ENCODE measurements at places on chromosomes 7 and 10.

GRCh38 chr10:96118604-96119450 is 11.3 kb upstream of the ZNF518A start:
- no peak for DNase-seq

- no peak for DNase-seq
These were observed 242.7 kb downstream of the KIF20B start for GRCh38 chr10:89944138-89944537.

DNA sequence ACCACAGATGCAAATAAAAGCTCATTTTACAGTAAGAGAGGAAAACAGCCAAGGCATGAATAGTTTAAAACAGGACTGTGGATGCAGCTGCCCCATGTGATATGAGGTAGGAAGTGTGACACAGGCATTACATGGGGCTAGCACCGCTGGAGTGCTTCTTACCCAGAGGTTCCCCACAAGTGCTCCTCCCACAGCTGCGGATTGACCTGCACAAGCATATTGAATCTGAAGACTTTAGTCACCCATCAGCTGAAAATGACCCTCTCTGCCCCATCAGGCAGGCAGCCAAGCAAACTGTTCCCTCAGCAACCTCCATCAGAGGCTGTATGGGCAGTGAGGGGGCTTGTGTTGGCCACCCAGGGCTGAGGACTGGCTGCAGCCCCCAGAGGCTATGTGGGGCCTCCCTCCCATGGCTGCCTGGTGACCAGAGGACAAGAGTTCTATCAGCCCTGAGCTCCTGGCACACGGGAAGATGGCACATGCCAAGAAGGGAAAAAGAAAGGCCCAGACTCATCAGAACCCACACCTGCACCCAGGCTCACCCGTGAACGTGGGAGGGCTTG is 98.7 kb downstream of the TCERG1L start:
- DNase-seq = no peak

DNA sequence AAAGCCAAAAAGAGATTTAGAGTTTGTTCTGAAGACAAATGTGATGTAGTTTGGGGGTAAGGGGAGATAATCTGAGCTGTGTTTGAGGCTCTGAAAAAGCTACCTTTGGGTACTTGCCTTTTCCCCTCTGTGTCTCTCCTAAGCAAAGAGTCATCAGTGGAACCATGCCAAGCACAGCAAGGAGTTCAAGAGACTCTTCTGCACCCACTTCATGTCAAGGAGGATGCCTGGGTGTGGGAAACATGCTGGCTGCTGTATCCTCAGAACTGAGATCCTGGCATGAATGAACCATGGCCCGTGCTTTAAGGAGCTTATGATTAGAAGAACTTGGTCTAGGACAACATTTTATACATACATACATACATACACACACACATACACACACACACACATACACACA is 142.9 kb downstream of the NOC3L start:
- DNase-seq = no peak

GRCh38 chr10:107666214-107666613 is 501.7 kb upstream of the SORCS1 start:
- DNase-seq = no peak

GRCh38 chr7:29806208-29806994 is at the start of gene WIPF3:
TSS of gene WIPF3 (plus strand) at chr7:29806508. CDS start at chr7:29834725, 28,217 bp downstream.
- peak; percentile 32 for DNase-seq

- no peak for DNase-seq
These were observed 57.5 kb upstream of the MGAM2 start for GRCh38 chr7:142053988-142054387.

- DNase-seq = no peak
These were observed 1381.5 kb upstream of the CELF2 start for GRCh38 chr10:9636216-9636615.

- DNase-seq = no peak
These were observed 19.7 kb downstream of the AHR start for GRCh38 chr7:17318146-17318545.

DNA sequence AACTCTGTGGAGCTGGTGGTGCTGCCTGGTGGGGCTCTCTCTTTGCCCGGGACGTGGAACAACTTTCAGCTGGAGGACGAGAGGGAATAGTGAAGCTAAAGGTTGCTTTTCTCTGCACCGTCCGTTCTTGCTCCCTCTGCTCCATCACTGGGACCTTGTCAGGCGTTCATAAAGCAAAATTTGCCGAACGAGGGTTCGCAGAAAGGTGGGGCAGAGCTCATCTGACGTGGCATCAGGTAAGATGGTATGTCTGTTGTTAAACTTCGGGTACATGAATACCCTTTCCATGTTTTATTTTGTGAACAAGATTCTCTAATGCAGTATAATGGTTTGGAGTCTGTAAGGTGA is 416 bp downstream of the BBS9 start:
- DNase-seq = peak; percentile 16

DNA sequence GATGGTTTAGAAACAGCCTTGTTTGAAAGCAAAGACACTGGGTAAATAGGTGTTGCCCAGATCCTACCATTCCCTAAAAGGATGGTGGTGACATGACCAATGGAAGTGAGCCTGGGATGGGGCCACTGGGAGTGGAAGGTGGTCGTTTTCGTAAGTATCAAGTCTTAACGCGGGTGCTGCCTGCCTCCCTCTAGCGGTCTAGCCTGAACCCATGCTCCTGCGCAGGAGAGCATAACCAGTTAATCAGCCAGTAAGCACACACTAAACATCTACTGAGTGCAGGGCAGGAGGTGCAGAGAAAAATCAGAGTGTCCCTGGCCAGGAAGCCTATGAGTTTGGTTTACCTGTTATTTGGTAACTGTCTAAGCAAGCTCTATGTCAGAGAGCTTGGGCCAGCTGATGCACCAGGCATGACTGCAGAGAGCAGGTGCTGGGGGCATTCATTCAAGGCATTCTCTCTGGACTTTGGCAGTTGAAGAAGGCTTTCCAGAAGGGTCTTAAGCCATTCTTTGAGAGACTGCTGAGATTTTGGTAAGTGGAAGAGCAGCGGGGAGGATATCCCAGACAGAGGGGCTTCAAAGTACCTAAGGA is 930 bp downstream of the GARIN1A start:
- peak; percentile 43 for DNase-seq

DNA sequence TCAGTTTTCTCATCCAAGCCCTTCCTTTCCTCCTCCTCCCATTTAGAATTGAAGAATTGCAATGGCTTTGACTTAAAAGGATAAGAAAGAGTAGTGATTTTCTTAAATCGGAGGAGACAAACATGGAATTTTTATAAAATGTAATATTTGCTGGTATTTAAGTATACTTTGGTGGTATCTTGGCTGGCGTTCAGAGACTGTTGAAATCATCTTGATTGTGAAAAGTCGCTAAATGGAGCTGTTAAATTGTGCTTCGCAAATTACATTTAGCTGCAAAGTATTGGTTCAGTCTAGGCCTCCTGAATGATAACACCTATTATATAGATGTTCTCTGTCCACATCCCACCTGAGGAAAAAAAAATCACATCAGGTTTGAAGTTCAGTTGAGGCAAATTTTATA is 81.8 kb downstream of the ARID5B start:
- DNase-seq = no peak

GRCh38 chr7:47089068-47089417 is 492.9 kb downstream of the TNS3 start:
- no peak for DNase-seq

GRCh38 chr10:79380125-79380945 is 33.1 kb downstream of the PPIF start:
- no peak for DNase-seq

- peak; percentile 44 for DNase-seq
These were observed 77.3 kb downstream of the JMJD1C start for GRCh38 chr10:63388421-63389031.

DNA sequence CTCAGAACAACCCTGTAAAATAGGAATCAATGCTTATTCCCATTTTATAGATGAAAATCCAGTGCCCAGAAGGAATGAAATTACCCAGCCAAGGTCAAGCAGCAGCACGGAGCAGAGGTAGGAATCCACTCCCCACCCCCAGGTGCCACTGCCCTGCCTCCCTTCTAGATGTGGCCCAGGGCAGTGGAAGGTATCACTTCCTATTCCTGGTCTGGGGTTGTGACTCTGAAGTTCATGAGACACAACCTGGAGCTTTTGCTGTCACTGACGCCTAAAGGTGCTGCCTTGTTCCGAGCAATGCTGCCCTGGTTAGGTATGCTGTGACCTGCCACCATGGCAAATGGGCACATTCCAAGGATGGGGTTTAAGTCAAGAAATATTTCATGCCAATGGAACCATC is 53.6 kb downstream of the PIK3AP1 start:
- no peak for DNase-seq

DNA sequence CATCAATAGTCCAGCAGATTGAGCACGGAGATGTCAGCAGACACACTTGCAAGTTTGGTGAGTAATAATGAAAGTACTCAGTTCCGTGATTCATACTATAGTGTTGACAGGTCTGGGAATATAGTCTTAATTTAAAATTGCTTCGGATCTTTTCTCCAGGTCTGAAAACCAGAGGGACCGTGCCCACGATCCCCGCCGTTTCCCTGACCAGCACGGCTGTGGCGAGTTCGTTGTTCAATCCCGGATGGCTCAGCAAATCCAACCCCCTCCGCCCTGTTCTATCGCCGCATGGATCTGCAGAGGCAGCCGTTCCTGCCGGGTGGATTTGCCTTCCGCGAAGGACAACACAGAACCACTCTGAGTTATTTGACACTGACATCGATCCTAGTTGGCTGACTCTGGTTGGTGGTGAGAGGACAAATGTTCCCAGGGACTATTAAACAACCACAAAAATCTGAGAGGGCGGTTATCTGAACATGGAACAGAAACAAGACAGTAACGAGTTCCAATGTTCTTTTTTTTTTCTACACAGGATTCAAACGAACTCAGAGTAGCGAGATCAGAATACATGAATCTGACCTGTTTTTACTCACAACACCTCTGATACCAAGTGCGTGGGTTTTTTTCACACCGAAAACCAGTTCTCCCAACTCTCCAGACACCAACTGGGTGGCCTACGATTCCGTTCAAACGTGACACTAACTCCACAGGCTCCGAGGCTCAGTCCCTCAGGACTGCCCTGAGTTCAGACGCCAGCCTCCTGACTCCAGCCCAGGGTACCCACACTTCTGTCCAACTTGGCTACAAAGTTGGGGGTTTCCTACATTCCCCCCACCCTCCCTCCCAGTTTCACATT is 52.7 kb downstream of the RBM17 start:
- DNase-seq = no peak

GRCh38 chr10:88401671-88402347 is 181.3 kb downstream of the RNLS start:
- no peak for DNase-seq

DNA sequence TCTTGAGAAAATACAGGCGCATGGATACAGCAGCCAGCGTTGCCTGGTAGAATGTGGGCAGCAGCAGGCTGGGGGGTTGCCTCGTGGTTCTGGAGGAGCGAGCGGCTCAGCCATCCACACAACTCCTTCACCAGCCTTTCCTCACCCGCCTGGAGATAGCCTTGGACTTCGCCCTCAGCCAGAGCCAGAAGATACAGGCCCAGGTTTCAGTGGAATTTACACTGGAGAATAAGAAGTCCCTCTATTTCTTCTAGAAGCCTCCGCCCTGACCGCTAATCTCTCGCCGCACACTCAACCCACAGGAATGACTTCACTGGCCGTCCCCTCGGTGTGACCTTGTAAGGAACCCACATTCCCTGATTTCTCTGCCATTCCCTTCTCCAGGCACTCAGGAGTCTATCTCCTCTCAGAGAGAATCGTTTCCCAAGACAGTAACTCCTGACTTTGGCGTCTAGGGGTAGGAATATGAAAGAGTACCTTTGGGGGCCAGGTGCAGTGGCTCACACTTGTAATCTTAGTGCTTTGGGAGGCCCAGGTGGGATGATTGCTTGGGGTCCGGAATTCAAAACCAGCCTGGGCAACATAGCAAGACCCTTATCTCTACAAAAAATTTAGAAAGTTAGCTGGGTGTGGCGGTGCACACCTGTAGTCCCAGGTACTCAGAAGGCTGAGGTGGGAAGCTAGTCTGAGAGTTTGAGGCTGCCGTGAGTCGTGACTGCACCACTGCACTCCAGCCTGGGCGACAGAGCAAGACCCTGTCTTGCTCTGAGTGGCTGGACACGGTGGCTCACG is 52.0 kb upstream of the ECHDC3 start:
- no peak for DNase-seq

DNA sequence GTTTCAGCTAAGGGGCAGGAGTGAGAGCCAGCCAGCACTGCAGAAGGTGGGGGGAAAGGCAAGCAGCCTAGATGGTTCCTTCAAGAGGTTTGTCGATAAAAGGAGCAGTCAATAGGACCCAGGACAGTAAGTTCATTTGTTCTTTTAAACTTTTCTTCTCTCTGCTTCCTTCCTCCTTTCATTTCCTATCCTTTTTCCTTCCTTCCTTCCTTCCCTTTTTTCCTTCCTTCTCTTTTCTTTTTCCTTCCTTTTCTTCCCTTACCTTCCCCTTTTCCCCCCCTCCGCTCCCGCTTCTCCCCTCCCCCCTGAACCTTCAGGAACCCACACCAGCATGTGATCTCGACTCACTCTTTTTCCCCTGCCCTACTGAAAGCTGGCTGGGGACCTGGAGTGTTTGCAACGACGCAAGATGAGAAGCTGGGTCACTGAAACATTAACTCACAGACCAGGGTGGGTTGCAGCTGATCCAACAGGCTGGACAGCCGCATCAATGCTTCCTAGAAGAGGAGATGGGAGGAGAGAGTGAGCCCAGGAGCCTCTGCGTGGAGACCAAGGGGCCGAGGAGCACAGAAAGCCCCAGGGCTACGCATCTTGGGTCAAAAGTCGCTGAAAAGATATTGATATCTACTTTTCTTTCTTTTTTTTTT is 103.4 kb upstream of the SDK1 start:
- no peak for DNase-seq

DNA sequence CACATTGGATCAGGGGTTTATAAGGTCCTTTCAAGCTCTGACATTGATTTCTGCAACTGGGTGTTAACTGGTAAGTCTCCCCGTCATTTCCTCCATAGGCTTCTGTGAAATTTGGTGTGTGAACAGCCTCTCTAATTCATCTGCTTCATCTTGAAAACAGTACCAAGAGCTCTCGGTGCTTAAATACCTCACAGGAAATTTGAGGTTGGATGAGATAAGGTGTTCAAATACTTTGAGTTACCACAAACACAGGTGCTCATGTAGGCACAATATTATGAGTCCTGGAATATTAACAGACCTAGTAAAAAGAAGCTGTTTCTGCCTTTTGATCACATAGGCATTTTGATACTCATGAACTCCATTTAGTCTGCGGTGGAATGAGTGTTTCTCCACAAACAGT is 85.2 kb downstream of the RTKN2 start:
- DNase-seq = no peak
